ENCODE measurements at places on chromosomes 5 and 9. TPM values are rescaled to one million over a fixed set of nuclear protein-coding genes. Genes with fewer than 3 reads are reported as not detected.
A peak's percentile ranks its signal among the peaks of the same experiment; 100 is the strongest.

DNA sequence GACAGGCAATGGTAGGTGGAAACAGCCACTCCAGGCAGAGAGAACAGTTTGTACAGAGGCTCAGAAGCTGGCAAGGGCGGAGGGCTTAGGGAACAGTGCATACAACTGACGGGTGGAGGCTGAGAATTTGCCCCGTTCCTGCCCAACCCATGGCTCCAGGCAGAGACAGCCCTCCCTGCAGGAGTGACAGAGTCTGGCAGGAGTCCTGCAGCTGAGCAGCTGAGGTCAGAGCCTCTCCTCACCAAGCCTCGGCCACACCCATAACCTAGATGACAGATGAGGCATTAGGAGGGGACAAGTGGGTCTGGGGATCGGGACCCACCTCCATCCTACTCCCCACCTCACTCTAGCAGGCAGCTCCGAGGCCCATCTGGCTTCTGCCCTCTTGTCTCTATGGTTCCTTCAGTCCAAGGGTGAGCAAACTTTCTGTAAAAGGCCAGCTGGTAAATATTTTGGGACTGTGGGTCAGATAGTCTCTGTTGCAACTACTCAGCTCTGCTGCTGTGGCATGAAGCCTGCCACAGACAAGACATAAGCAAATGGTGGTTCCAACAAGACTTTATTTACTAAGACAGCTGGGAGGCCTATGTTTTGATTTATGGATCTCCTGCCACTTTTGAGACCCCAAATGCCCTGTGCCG, 83.7 kb downstream of the SH3TC2 start:
- peak; percentile 86 for DNase-seq

The KCNN2 gene
- total RNA-seq: not detected

GRCh38 chr5:143707806-143708205, 104.2 kb upstream of the HMHB1 start:
- DNase-seq: peak; percentile 21

GRCh38 chr9:132975961-132976360, 2.5 kb upstream of the GFI1B start:
- no peak for DNase-seq

DNA sequence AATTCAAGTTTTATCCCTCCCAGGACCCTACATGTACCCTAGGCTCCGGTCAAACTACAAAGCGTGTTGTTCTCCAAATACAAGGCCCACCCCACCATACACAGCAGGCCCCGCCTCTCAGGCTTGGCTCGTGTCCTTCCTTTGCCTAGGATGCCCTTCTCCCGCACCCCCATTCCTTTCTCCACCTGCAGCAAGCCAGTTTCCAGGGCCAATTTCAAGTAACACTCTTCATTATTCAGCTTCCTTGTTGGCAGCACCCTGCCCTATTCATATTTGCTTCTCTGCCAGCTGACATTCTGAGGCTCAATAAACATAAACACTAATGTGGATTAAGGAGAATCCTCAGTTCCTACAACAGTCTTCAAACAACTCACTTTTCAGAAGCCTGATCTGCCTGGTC, 31.7 kb downstream of the EPB41L4B start:
- DNase-seq: peak; percentile 48

DNA sequence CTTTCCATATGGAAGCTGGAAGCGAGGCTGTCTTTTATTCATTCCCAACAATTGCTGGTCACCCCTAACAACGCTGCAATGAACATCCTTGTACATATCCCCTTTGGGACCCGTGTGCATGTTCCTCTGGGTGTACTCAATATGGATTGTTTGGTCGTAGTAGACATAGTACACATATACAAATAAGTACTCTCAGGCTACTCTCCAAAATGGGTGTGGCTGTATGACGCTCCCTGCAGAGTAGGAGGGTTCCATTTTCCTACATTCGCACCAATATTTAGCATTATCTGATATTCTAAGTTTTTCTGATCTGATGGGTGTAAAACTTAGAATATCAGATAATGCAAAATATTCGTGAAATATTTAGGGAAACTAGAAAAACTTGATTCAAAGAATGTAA, 23.2 kb upstream of the NAA35 start:
- no peak for DNase-seq

The SEMA6A gene
- total RNA-seq: not detected

The HSPB3 gene
- 6.5 TPM for total RNA-seq

DNA sequence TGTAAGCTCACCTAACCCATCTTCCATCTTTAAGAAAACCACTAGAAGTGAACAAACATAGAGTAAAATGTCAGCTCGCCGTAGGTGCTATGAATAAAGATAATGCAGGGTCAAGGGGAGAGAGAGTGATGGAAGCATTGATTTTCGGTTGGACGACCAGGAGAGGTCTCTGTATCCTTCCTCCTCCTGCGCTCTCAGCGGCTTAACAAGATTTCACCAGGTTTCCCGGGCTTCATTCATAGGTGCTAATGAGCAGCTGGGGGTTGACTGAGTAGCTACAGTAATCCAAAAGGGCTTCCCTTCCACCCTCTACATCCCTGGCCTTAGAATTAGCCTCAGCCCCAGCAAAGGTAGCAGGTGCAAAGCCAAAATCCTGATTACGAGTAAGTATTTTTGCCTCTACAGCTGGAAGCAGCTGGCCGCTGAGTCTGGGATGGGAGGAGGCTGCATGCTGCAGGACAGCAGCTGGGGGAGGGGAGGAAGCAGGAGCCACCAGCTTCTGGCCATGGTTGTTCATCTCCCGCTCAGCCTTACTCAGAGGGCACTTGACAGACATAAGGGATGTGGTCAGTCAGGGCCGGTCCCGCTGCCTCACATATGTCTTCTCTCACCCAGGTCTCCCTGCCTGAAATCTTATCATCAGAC, 112.0 kb upstream of the IL12B start:
- DNase-seq: no peak

The CCL27 gene
- total RNA-seq: not detected

The TMEM252 gene
- total RNA-seq: not detected

The DBH gene
- total RNA-seq: not detected

GRCh38 chr5:10634562-10634961, 70.7 kb downstream of the ANKRD33B start:
- DNase-seq: no peak

The ARID3C gene
- total RNA-seq: not detected

- no peak for DNase-seq
Measured at GRCh38 chr9:14231196-14231990, 82.5 kb downstream of the NFIB start.

GRCh38 chr9:134501761-134502265, 139.8 kb upstream of the COL5A1 start:
- DNase-seq: no peak

DNA sequence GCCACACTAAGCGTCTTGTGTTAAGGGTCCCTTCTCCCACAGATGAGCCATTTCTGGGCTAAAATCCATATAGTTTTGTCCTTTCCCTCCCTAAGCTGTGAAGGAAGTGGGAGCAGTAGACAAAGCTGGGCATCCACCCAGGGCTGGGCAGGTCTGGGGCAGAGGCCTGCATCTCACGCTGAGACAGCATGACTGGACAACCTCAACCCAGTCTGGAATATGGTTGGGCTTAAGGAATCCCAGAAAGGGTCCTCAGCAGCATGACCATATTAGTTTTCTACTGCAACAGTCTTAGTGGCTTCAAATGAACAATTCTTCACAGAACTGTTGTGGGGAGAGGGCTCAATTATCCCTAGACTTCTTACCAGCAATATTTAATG, 173.8 kb downstream of the AUH start:
- peak; percentile 95 for DNase-seq

- DNase-seq: no peak
Measured at GRCh38 chr9:20508242-20508641, 114.1 kb downstream of the MLLT3 start.

The FYB1 gene
- total RNA-seq: not detected

DNA sequence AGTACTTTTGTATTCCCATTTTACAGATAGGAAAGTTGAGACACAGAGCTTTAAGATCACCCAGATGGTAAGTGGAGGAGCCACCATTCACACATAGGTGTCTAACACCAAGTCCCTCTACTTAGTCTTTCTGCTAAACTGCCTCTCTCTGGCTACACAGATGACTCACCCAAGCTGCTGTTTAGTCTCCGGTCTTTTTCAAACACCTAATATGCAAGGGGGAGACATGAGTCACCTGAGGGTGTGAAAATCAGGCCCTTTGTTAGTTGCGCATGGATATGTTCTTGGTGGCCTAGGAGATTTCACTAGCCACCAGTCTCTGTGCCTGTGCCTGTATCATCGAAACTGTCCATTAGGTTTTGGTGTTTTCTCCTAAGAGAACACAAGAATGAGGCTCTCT, 117.8 kb downstream of the MAST4 start:
- no peak for DNase-seq

The PCDH12 gene
- total RNA-seq: not detected

DNA sequence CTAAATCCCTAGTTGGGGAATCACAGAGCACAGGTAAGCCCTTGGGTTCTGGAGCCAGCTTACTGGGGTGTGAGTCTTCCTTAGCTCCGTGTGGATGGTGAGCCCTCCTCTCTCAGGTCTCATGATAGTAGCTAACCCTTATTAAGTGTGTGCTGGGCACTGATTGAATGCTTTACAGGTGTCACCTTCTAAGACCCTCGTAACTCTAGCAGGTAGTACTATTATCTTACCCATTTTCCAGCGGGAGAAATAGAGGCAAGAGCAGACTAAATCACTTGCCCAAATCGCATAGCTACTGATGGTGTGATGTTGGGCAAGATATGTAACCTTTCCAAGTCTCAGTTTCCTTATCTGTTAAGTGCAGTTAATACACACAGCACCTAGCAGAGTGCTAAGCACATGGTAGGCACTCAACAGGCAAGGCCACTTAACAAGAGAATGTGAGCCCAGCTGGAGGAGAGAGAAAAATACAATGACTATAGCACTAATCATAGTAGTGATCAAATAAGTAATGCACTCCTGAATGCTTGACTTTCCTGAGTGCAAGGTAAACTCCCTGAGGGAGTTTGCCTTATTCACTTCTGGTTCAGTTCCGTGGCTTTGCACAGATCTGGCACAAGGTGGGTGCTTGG, at the start of gene DCANP1:
Gene DCANP1 (minus strand): TSS at position 51 of the 632 bp plus-strand sequence. CDS start 240 bp downstream, outside the sequence.
- DNase-seq: no peak

DNA sequence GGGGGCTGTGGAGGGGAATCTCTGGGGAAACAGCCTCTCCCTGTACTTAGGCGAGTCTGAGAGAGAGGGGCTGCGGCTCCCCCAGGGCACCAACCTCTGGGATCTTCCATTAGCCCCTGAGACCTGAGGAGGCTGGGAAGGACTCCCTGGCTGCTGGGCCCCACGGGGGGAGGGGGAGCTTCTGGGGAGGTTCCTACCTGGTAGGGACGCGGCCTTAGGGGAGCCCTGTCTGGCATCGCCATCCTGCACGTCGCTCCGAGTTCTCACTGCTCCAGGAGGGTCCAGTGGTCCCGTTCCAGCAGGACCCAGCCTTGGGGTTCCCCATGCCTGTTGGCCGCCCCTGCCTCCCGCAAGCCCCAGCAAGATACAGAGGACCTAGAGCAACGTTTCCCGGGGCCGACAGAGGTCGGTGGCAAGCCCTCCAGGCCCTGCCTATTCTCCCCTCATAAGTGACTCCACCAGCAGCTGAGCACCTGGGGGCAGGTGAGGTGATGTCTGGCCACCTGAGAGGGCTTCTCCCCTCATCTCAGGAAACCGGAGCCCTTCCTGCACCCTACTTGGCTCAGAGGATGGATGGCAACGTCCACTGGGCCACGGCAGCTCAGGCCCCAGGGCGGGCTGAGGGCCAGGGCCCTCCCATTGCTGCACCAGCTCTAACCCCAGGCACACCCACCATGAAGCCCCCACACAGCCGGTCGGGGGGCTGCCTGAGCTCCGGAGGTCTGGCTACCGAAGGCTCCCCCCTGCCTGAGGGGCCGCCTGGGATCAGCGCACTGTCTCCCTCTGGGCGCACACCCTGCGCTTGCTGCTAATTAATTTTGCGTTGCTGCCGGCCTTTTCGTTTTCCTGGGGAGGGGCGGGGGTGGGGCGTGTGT, 22.5 kb downstream of the TPPP start:
- no peak for DNase-seq

The HAVCR1 gene
- total RNA-seq: not detected

The PCDHGA2 gene
- total RNA-seq: not detected

The TIMD4 gene
- not detected for total RNA-seq

- DNase-seq: no peak
Measured at GRCh38 chr9:13491138-13491492, 211.6 kb upstream of the MPDZ start.

The PDCD1LG2 gene
- 1.1 TPM for total RNA-seq

- no peak for DNase-seq
Measured at GRCh38 chr5:89128906-89129625, 246.1 kb upstream of the MEF2C start.

GRCh38 chr5:139147483-139148087, 50.6 kb downstream of the SIL1 start:
- peak; percentile 87 for DNase-seq

DNA sequence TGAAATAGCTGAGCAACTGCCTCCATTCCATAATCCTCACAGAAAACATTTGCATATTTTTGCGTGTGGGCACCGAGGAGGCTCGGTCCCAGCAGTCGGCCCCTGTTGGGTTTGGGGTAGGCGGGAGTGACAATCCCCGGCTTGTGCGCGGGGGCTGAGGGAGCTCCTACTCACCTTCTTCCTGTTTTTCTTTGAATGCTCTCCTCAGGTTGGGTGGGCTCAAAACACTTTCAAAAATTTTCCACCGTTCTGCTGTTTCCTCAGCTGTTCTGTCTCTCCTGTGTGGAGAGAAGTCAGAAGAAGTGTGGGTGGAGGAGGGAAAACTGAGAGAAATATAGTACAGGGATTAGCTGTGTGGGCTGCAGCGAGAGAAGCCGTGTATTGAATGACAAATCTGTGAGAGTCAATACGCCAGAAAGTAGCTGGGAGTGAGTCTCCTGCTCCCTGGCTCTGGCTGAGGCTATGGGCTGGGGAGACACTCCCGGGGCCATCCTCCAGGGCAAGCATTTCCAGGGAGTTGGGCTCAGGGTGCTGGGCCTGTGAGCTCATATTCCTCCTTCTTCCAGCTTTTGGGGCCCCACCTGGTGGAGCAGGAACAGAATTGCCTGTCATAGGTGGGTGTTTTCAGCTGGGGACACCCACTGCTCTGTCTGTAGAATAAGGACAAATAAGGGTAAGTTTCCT, 84.7 kb downstream of the CMYA5 start:
- peak; percentile 18 for DNase-seq

DNA sequence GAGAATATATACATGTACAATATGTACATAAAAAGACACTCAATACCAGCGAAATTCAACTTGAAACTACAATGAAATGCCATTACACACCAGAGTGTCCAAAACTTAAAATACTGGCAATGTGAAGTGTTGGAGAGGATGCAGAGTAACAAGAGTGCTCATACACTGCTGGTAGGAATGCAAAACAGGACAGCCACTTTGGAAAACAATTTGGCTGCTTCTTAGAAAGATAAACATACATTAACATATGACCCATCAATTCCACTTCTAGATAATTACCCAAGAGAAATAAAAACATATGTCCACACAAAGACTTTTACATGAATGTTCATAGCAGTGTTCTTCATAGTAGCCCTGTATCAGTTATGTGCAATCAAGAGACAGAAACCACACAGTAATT, 39.4 kb upstream of the BARX1 start:
- DNase-seq: no peak

The GPRIN1 gene
- 32.2 TPM for total RNA-seq

DNA sequence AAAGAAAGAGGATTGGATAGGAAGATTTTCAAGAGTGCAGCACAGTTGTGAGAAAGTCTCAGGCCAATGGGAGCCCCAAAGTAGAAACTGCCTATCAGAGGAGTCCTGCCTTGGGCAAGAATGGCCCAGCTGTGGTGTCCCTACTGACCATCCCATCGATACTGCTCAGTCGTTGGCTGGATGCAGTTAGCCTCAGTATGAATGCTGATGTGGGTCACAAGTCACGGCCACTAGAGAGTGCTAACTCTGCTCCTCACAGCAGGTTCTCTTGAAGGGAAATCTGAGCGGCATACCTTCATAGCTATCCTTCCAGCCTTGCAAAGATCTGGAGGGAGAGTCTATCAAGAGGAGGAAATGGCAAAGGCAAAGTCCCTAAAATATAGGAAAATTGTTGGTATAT, 11.6 kb upstream of the CETN3 start:
- DNase-seq: no peak

Measured in MG63 (cell line).